Stimulated activated CD8-positive, alpha-beta memory T cell treated with anti-CD3 and anti-CD28 coated beads, Interleukin-4, amount 100 ng/mL, for 4 hours (primary cell): ENCODE measurements at places on chromosomes 11 and 22.

DNA sequence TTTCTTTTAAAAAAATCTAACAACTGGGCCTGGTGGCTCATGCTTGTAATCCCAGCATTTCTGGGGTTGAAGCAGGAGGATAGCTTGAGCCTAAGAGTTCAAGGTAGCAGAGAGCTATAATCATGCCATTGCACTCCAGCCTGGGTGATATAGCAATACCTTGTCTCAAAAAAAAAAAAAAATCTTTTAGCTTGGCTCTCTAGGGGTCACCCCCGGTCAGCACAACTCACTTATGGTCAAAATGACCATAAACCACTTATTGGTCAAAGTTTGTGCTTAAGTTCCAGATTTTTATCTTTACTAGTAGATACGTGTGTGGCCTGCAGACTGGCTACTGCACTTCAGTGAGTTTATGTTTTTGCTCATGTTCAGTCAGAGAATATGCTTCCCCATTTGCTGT lies 6.3 kb upstream of the SPDYC start:
- DNase-seq = no peak

GRCh38 chr11:130475426-130476053 lies 27.1 kb downstream of the ADAMTS15 start:
- DNase-seq = no peak

DNA sequence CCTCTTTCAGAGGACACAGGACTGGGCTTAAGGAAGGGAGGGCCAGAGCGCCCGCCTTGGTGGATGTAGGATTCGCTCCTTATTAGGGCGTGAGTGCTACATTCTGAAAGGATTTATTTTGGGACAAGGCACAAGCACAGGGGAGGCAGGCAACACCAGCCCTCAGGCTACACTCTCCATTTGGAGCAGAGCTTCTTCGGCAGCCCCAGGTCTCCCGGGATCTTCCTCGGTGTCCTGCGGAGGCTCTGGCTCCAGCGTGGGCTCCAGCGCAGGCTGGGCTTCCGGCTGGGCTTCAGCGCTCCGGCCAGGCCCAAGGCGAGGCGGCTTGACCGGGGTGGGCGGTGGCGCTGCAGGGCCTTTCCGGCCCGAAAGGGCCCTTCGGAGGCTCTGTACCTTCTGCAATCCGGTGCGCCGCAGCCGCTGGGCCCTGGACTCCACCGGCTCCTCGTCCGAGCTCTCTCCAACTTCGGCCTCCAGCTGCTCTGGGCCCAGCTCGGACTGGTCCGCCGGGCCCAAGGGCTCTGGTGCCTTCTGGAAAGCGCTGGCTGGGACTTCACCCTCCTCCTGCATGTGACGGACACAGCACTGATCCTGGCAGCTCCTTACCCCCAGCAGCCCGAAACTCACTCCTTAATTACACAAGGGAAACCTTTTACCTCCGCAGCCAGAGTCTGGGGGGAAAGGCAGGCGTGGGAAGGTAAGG lies 1.1 kb downstream of the CAVIN3 start:
- no peak for DNase-seq

DNA sequence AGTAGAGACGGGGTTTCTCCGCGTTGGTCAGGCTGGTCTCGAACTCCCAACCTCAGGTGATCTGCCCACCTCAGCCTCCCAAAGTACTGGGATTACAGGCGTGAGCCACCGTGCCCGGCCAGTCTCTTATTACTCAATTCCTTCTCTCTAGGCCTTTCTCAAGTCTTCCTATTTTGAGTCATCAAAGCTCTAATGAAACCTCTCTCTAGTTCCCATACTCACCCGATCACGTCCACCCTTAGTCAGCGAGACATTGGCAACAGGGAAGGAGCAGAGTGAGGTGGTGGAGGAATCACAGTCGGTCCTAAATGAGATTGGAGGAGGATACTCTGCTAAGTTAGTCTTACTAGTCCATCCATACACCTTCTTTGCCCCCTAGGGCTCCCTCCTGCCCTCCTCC lies 5.0 kb downstream of the BSCL2 start:
- no peak for DNase-seq

GRCh38 chr22:17332109-17332800 lies 37.0 kb upstream of the CECR2 start:
- DNase-seq = no peak
